Cortex of kidney (tissue), 1 donor: ENCODE measurements at places on chromosomes 5 and 9.

GRCh38 chr5:78116167-78116566, 178.3 kb downstream of the AP3B1 start:
- no peak for DNase-seq

DNA sequence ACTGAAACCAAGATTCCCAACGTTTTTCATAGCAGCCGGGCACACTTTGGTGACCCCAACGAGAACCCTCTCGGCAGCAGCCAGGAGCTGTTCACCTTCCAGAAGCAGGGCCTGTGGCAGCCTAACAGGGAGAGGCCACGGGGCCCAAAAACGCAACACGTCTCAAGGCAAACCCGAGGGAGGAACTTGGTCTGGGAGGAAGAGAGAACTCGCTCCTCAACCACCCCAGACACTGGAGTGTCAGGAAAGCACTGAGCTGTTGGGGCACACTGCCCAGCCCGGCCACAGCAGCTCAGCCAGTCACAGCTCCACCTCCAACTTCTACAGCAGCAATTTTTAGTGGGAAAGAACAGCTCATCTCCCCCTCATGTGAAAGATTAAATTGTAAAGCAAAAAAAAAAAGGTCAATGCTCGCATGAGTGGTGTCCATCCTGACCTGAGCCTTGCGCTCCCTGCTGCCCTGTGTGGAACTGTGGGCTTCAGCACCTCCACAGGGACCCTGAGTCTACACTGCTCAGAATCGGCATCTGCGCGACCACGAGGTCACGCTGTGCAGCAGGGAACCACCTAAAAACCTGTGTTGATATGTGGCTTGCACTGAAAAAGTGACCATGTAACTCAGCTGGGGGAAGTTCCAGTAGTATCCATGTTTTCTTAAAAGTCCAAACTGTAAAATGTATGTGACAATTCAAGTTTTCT, 55.0 kb downstream of the IPPK start:
- DNase-seq, result no peak

GRCh38 chr9:127162046-127162863, 39.8 kb upstream of the ANGPTL2 start:
- no peak for DNase-seq

- no peak for DNase-seq
These were observed 286.0 kb upstream of the TUSC1 start for GRCh38 chr9:25964239-25964638.

GRCh38 chr5:96067251-96067650, 105.6 kb upstream of the ELL2 start:
- no peak for DNase-seq
